ENCODE measurements at places on chromosomes 1 and 21.
A peak's percentile ranks its signal among the peaks of the same experiment; 100 is the strongest.

GRCh38 chr1:224640587-224640986 is 24.5 kb downstream of the CNIH3 start:
- no peak for DNase-seq

DNA sequence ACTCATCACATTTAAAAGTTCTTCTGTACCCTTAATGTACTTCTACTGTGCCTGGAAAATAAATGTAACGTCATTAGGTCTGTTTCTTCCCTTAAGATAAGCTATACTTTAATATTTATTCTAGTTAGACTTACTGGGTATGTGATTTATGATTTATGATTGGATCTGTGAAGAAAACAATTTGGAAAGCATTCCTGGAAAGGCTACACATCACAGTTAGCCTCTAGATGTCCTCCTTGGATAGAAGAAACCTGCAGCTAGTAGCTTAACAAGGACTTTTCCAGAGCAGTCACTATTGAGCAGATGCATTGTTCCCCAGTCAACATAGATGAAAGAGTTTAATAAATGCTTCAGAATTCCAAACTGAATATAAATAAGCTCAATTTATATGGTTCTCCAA is 22.2 kb upstream of the ABL2 start:
- DNase-seq = no peak

- DNase-seq = no peak
These were observed 19.2 kb upstream of the RD3 start for GRCh38 chr1:211511030-211511700.

- no peak for DNase-seq
These were observed 57.7 kb downstream of the UBE2T start for GRCh38 chr1:202283991-202284390.

GRCh38 chr1:56424744-56425493 is 154.4 kb downstream of the PLPP3 start:
- DNase-seq = peak; percentile 47

DNA sequence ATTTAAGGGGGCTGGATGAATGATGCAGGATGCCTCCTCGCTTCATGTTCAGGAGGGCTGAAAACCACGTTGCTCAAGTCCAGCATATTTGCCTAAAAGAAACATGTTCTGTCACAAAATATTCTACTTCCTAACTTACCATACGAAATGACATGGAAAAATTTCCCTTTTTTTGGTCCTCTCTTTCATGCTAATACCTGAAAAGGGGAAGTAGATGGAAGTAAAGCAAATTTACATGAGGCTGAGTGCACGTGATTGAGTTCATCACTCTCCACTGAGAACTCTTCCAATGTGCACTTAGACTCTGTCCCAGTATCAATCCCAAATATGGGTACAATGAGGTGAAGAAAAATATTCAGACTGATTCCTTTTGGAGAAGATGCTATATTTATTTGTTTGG is 23.0 kb downstream of the XCL2 start:
- DNase-seq = no peak

GRCh38 chr1:200336101-200336845 is 73.6 kb downstream of the ZNF281 start:
- no peak for DNase-seq

DNA sequence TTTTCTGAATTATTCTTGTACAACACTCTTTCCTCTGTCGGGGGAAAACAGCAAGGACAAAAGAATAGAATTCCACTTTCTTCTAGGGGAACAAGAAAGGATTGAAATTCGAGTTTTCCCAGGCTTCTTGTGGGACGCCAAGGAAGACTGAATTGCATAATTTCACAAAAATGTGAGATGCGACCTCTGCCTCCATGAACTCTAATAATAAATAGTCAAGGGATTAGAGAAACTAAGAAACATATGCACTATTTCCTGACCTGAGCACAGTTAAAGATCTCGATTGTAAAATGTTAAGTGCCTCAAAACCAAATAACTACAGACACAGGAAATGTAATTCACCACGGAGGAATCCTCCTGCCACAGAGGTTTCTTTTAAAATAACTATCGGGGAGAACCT is 117.3 kb upstream of the MARK1 start:
- no peak for DNase-seq

DNA sequence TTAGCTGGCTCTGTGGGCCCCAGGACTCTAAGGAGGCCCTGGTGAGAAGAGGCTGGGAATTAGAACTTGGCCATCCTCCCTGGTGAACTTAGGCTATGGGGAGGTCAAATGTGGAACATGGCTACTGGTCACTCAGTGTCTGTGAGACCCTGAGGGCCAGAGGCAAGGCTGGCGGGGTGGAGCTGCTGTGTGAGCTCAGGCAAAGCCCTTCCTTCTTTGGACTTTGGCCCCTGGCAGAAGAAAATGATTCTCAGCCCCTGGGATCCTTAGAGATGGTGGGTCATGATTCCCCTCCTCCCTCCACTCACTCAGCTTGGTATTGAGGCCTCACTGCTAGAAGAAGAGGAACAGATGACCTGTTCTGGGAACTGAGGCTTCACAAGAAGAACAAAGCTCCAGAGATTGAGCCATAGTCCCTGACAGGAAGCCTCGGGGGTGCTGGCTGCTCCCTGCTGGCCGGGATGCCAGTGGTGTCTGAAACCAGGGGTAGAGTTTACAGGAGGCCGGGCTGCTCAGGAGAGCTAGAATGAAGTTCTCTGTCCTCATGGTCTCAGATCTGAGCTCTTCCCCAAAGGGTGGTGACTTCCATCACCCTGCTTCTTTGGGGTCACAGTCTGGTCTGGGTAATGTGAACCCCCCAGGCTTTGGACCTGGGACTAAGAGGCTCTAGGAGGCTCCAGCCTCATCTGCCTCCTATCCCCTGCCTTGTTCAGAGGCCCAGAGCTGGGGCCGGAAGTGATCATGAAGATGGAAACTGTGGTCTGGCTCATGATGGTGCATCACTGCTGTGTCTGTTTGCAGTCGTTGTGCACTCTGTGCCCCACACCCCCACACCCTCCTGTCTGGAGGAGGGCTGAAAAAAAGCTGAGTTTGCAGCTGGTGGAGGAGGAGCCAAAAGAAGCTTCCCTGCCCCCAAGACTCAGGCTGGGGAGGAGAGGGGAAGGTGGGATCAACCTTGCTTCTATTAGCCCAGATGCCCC is 905 bp downstream of the BTBD19 start:
- DNase-seq = peak; percentile 87

- no peak for DNase-seq
These were observed 341.8 kb downstream of the LMX1A start for GRCh38 chr1:165014753-165015152.

- peak; percentile 14 for DNase-seq
These were observed 39.8 kb downstream of the COL6A1 start for GRCh38 chr21:46021398-46021797.

- no peak for DNase-seq
These were observed 60.4 kb downstream of the NME7 start for GRCh38 chr1:169307176-169307575.

DNA sequence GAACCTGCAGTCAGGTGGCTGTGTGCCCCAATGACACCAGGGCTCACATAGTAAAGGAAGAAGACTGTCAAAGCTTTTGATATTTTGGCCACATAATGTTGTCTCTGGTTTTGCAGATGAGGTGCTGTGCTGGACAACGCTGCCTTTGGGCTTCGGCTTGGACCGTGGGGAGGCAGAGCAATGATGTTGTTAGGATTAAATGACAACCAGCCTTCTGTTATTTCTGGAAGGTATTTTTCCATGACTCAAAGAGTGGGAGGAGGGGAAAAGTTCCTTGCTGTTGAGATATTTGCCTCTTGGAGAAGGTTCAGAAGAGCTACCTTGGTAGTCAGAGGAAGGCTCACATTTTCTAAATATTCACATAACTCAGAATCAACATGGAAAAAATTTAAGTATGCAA is 187.3 kb upstream of the GALNT2 start:
- no peak for DNase-seq

- no peak for DNase-seq
These were observed 25.7 kb downstream of the LAMB3 start for GRCh38 chr1:209626346-209627026.

GRCh38 chr21:44579833-44580144 is 615 bp downstream of the KRTAP10-5 start:
- no peak for DNase-seq

DNA sequence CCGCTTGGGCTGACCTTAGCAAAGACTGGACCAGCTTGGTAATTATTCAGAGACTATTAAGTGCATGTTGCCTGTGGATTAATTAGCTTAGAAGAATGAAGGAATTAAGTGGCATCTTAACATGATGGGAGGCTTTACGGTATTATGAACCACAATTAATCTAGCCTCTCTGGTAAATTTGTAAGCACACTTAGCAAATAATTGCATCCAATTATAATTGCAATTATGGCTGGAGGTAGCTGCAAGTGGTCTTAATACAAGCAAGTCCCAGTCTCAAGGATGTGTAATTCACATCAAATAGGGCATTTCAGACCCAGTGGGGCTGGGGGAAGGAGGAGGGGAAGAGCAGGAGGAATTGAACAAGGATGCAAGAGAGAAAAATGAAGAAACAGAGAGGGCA is 151.6 kb downstream of the CNIH3 start:
- DNase-seq = no peak

DNA sequence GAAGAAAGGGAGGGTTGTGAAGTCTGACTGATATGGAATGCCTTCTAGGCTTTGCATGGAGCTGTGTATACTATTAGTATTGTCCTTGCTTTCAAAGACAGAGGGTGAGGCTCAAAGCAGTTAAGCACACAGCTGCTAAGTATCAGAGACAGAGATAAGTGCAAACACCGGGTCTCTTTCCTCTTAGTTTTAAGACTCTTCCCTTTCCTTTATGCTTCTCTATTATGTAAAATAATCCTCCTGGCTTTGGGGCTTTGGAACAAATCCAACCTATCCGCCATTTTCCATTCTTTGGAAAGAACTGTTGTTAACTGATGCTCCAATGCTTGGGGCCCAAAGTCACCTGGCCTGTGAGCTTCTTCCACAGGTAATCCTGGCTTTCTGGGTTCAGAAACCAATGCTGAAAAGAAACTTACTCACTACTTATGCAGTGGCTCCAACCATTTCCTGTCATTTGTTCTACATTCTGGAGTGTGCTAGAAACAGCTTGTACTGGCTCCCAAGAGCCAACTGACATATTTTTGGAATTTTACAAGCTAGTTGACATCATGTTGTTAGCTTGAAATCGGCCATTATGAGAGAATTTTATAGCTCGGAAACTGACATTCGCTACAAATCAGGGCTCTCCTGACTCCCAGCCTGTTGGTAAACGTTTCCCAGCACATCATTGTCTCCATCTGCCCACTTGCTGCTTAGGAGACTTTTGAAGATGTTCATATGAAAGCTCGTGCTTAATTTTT is 67.5 kb downstream of the DNTTIP2 start:
- DNase-seq = no peak

- peak; percentile 96 for DNase-seq
These were observed 7.6 kb upstream of the IL22RA1 start for GRCh38 chr1:24150234-24151174.

DNA sequence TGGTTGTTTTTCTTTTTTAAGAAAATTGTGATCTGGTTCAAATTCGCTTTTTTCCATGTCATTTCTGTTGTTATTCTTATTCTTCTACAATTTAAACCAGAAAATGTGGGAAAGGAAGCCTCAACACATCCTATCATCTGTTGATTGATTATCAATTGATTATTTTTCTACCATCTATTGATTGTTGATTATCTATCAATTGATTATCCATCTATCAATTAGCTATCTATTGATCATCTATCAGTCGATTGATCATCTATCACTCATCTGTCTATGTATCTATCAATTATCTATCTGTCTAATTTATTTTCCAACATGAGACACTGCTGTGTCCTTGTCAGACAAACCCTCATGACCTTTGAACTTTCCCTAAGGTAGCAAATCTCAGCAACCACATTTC is 136.1 kb upstream of the ARHGEF16 start:
- DNase-seq = no peak

DNA sequence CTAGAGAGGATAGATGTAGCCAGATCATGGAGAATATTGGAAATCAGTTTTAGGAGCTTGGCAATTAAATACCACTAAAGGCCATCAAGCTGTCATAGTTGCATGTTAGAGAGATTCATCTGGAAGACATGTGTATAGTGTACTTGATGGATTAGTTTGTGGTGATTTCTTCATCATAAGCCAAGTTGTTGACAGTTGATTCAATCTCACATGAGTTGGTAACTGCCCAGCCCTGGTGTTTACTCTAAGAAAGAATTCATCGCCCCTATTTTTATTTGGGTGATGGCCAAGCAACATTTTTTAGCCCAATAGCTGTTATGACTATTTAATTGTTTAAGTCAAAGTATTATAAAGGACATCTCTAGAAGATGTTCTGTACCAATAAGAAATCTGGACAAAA is 737.6 kb downstream of the PLA2G4A start:
- DNase-seq = no peak

DNA sequence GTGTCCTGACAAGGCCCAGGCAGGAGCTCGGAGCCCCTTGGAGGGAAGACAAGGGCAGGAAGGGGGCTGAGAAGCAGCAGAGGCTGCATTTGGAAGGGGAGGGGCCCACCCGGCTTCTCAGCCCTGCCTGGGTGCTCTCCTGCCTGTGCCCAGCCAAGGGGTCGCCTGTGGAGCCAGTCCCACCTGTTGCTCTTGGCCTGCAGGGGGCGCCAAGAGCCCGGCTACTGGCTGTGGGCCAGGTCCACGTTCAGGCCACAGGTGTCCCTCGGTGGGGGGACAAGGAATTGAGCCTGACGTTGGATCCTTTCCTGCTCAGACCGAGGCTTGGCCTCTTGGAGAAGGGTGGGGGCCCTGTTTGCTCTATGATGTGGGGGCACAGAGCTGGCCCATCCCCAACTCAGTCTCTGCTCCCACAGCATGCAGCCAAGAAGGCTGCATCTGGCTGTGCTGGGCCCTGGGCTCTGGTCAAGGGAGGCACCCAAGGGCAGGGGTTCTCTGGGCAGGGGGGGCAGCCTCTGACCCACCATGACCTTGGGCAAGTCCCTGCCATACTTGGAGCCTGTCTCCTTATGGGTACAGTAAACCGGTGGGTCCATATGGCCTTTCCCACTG is 10.9 kb downstream of the WNT4 start:
- DNase-seq = peak; percentile 68

GRCh38 chr1:89808441-89809117 is 12.3 kb upstream of the LRRC8D start:
- DNase-seq = no peak

- DNase-seq = no peak
These were observed 22.9 kb downstream of the PLXNA2 start for GRCh38 chr1:208221291-208221622.

DNA sequence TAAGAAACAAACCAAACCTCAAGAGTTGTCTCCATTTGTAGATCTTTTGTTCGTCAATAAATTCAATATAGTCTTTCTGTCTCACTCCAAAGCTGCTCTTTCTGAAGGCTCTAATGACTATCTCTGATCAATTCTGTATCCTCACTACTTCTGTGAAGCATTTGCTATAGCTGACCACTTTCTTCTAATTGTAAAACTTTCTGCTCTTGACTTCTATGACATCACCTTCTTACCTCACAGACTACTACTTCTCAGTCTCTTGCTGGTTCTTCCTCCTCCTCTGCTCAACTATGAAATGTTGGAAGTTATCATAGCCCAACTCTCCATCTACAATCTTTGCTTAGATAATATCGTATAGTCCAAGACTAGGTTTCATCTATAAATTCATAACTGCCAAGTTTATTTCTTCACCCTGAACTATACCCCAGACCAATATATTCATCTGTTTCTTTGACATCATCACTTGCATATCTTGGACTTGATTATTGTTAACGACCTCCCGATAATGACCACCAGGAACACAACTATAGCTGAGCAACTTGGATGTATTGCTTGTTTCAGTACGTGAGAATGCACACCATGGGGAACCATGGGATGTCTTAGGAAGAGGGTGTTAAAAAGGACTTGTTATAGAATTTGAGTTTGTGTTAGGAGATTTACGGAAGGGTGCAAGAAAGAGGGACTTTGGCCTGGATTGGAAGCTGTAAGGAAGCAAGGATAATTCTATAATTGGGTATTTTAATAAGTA is 2.0 kb upstream of the CDC7 start:
- no peak for DNase-seq
